Ammon's horn (tissue), 1 donor: ENCODE measurements at places on chromosomes 5 and 9.

DNA sequence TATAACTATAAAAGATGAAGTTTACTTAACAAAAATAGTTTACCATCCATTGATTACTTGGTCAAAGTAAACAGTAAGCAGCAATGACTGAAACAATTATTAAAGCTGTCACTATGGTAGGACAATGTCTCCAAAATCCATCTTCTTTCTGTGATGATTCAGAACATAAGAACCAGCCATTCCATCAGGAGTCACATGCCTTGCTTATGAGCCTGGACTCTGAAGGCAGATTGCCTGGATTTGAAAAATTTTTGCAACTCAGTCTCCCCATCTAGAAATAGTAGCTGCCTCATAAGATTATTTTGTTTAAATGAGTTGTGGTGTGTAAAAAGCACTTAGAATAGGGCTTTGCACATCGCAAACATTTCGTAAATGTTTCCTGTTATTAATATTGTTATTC lies 136.2 kb downstream of the LIFR start:
- DNase-seq, result no peak

DNA sequence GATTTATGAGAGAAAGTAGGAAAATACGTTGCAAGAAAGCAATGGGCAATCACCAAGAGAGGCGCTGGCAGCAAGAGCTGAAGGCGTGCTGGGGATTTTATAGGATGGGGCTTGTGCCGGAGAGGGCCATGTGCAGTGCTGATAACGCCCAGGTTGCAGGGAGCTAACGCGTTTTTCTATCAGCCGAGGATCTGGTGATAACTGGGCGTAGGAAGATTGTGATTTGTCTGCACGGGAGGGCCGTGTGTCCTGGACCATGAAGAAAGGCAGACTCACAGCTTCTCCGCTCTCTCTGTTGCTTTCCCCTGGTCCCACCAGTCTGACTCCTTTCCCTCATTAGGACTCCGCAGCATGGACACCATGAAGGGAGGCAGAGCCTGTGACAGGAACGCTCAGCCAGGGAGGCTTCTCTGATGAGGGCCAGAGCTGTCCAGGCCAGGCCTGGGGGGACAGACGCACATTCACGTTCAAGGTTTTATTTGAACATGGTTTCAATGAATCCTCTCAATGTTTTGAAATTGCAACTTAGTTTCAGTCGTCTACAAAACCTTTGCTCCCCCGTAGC lies 11.9 kb upstream of the CACNA1B start:
- no peak for DNase-seq

- no peak for DNase-seq
Observed at GRCh38 chr9:92026206-92027002, 76.4 kb upstream of the ROR2 start.

GRCh38 chr9:109616571-109617120 lies 118.5 kb upstream of the PTPN3 start:
- no peak for DNase-seq

GRCh38 chr5:149141224-149141956 lies at the start of gene ABLIM3:
Gene ABLIM3, plus strand, starts transcription at chr5:149141493. Its CDS starts 603 bp downstream, at chr5:149142096.
- peak; percentile 72 for DNase-seq

- DNase-seq, result no peak
Observed at GRCh38 chr5:1190837-1191239, 10.6 kb upstream of the SLC6A19 start.

DNA sequence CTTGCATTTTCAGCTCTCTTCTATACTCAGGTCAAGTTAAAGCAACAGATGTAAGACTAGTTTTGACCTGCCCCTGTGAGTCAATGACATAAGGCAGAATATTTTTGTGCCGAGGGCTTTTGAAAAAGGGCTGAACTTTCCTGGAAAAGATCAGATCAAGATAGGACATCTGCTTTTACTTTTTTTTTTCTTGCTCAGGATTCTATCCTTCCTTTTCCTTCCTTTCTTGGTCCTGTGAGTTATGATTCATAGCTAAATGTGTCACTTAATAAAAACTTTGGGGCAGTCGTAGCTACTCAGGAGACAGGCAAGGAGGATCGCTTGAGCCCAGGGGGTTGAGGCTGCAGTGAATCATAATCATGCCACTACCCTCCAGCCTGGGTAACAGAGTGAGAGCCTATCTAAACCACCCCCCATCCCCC lies 84.3 kb upstream of the BRINP1 start:
- DNase-seq, result no peak

- no peak for DNase-seq
Observed at GRCh38 chr5:137718611-137719010, 17.3 kb downstream of the KLHL3 start.

- no peak for DNase-seq
Observed at GRCh38 chr5:97100476-97100875, 41.9 kb downstream of the LIX1 start.
